ENCODE measurements at places on chromosomes 1 and 21.

DNA sequence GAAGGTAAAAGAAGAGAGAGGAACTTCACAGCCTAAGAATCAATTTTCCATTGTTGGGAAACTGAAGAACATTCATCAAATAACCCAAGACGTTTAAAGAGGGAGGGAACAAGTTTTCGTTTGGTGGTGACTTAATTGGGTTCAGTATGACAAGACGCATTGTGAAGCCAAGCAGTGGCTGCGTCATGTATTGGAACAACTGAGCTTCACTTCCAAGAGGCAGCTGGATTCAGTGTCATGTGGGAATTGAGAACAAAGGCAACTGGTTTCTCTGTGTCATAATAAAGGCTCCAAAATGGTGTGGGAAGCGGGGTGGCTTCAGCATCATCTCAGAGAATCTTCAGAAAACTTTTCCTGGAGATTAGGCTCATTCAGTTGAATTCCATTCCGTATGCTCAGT, 29.8 kb upstream of the RC3H1 start:
- no peaks in the 10 kb centered on the region for H3K27me3 ChIP-seq
- DNase-seq = no peak
- no peaks in the 10 kb centered on the region for H3K36me3 ChIP-seq
- H3K4me3 ChIP-seq = no peak overlapping the region
- no peaks in the 10 kb centered on the region for H3K4me1 ChIP-seq
- no peak overlapping the region for H3K27ac ChIP-seq

GRCh38 chr1:97160818-97161217, 439.2 kb downstream of the PTBP2 start:
- H3K27me3 ChIP-seq = no peaks in the 10 kb centered on the region
- no peak overlapping the region for H3K4me3 ChIP-seq
- no peak for DNase-seq
- no peak overlapping the region for H3K27ac ChIP-seq
- no peaks in the 10 kb centered on the region for H3K4me1 ChIP-seq

DNA sequence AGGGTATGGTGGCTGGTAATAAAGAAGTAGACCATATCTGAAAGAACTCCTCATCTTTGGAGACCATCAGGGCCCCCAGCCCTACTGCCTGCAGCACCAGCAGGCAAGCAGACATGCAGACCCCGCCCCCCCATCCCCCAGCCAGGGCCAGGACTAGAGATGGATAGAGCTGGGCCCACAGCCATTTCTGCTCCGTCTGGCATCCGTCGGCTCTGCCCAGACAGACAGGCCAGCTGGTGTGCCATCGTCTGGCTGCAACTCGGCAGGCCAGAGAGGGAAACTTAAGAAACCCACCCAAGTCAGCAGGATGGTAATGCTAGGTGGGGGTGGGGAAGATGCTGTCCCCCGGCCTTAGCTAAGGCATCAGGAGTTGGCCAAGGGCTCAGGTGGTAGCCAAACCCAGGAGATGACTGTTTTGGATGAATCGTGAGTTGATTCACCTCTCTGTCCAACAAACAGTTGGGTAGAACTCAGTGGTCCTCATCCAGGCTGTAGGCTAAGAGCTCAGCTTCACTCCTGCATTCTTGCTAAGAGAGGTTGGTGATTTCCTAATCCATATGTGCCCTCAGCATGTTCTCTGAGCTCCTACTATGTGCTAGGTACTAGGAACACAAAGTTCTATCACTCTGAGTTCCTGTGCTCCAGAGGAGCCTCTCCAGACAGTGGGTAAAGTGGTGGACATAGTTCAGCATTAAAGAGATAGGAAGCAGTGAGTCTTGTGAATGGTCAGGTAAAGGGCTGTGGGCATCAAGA, 23.2 kb upstream of the TMEM222 start:
- DNase-seq = no peak
- peak overlapping the region; percentile 67 for H3K27ac ChIP-seq
- peaks cover 15% of the 10 kb centered on the region for H3K36me3 ChIP-seq
- H3K4me3 ChIP-seq = no peak overlapping the region
- H3K4me1 ChIP-seq = peaks cover 23% of the 10 kb centered on the region

DNA sequence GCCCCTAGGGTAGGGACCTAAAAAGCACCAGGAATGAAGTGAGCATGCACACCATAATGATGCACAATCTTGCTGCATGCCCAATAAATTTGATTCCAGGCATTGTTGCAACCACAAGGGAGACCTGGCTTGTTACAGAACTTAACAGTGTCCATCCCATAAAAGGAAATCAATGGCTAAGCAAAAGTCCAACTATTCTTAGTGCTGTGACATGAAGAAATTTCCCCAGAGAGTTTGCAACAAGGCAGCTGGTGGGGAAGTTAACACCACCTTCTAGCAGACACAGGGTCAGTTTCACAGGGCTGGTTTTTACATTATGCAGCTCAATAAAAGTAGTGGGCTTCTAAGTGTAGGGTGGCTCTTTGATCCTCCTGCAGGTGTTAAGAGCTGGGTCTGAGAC, 221.1 kb downstream of the KCNJ6 start:
- peaks cover 35% of the 10 kb centered on the region for H3K27me3 ChIP-seq
- no peak for DNase-seq
- H3K4me1 ChIP-seq = no peaks in the 10 kb centered on the region
- no peak overlapping the region for H3K4me3 ChIP-seq
- H3K27ac ChIP-seq = no peak overlapping the region

DNA sequence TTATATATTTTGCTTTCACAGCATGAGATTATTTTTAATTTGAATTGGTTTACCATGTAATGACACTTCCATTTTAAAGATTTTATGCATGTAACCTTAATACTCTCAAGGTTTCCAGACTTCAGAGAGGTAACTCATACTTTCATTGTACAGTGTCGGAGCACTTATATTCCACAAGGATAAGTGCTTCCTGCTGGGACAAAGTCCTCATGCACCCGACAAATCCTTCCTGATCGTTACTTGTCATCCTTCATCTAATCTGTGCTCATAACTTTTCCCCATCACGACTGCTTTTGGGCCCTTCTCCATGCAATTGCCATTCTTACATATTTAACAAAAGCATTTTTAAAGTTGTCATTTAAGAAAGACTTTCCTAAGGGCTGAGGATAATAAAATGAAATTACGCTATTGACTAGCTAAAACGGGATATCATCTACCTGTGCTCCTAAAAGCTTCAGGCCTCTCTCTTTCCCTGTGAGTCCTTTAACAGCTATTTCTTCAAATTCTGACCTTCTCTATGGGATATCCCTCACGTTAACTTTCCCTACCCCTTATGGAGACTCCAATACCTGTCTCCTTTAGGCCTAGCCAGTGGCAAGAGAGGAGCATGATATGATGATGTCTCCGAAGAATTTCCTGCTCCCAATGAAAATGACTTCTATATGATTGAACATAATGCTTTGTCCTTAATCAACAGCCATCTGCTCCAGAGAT, 59.3 kb downstream of the NCAM2 start:
- no peak overlapping the region for H3K4me3 ChIP-seq
- no peak overlapping the region for H3K27ac ChIP-seq
- no peaks in the 10 kb centered on the region for H3K36me3 ChIP-seq

DNA sequence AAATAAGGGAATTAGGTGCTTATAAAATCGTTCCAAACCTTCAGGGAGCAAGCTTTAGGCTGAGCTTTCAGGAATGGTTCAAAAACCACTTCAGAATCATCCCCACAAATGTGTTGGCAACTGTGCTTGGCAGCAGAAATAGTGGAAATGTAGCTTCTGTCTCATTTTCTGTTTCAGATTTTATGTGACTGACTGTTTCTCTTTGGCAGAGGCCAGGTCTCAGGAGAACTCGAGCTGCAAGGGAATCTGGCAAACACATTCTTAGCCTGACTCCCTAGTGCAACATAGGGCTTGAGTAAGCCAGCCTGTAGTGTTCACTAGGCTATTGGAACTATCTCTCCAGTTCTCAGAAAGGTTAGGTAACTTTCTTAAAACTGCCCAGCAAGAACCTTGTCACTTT, 128.6 kb downstream of the PLA2G4A start:
- H3K4me3 ChIP-seq = no peak overlapping the region
- no peaks in the 10 kb centered on the region for H3K4me1 ChIP-seq
- H3K27ac ChIP-seq = no peak overlapping the region
- no peak for DNase-seq
- H3K27me3 ChIP-seq = no peaks in the 10 kb centered on the region
- peaks cover 28% of the 10 kb centered on the region for H3K36me3 ChIP-seq

DNA sequence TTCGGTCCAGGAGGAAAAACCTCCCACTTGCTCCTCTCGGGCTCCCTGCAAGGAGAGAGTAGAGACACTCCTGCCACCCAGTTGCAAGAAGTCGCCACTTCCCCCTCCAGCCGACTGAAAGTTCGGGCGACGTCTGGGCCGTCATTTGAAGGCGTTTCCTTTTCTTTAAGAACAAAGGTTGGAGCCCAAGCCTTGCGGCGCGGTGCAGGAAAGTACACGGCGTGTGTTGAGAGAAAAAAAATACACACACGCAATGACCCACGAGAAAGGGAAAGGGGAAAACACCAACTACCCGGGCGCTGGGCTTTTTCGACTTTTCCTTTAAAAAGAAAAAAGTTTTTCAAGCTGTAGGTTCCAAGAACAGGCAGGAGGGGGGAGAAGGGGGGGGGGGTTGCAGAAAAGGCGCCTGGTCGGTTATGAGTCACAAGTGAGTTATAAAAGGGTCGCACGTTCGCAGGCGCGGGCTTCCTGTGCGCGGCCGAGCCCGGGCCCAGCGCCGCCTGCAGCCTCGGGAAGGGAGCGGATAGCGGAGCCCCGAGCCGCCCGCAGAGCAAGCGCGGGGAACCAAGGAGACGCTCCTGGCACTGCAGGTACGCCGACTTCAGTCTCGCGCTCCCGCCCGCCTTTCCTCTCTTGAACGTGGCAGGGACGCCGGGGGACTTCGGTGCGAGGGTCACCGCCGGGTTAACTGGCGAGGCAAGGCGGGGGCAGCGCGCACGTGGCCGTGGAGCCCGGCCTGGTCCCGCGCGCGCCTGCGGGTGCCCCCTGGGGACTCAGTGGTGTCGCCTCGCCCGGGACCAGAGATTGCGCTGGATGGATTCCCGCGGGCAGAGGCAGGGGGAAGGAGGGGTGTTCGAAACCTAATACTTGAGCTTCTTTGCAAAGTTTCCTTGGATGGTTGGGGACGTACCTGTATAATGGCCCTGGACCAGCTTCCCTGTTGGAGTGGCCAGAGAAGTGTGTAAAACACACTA, 45.3 kb downstream of the MRPL39 start:
- H3K36me3 ChIP-seq = no peaks in the 10 kb centered on the region
- H3K27ac ChIP-seq = peak overlapping the region; percentile 79
- H3K27me3 ChIP-seq = no peaks in the 10 kb centered on the region
- peaks cover 31% of the 10 kb centered on the region for H3K4me1 ChIP-seq

- no peaks in the 10 kb centered on the region for H3K36me3 ChIP-seq
- no peak overlapping the region for H3K27ac ChIP-seq
- H3K4me3 ChIP-seq = no peak overlapping the region
- H3K27me3 ChIP-seq = no peaks in the 10 kb centered on the region
Measured at GRCh38 chr1:200866521-200866920, 6.3 kb upstream of the GPR25 start.
